Activated CD4-positive, alpha-beta T cell treated with anti-CD3 and anti-CD28 coated beads, Interleukin-2, Interleukin-4, amounts not matched to agents 100 ng/mL and 50 ng/mL, durations not matched to agents 16 hours and 8 hours (primary cell): ENCODE measurements at places on chromosomes 3 and 15.

DNA sequence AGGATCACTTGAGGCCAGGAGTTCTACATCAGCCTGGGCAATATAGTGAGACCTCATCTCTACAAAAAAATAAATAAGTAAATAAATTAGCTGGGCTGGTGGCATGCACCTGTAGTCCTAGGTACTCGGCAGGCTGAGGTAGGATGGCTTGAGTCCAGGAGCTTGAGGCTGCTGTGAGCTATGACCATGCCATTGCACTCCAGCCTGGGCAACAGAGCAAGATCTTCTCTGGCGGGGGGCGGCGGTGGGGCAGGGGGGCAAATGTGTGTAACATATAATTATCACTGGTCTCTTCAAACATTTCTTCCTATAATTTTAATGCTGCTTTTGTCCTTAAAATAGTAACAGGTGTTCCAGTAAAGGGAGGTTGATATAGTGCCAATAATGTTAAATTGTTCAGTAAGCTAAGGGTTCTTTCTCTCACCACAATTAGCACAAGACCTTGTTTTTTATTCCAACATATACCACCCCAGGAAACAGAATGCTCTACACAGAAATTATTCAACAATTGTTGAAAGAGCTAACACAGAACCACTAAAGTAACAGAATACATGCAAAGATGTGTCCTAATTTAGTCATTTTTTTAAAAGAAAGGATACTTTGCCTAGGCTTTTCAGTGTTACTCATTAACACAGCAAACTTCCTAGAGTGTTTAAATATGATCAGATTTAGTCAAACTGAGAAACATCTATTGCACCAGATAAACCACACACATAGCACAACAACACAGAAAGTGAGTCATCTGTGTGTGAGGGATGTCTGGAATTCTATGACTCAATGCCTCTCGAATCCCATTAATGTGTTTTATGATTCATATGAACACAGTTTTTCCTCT, 29.1 kb downstream of the ANKRD28 start:
- peak; percentile 85 for DNase-seq

DNA sequence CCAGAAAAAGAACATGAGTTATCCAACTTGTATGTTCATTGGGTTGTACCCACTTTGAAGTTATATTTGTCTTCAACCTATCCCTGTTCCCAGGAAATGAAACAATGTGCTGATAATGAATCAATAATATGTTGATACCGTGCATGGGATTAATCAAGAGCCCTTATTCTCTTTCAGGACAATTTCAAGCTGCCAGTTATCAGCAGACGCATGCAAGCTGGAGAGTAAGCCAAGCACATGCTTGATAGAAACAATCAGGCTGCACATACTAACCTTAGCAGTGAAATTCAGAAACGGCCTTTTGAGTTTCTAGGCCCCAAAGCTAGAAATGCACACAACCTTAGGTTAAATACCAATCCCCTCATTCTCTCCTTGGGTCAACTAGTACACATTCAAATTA, 480.4 kb upstream of the AGTR1 start:
- no peak for DNase-seq

DNA sequence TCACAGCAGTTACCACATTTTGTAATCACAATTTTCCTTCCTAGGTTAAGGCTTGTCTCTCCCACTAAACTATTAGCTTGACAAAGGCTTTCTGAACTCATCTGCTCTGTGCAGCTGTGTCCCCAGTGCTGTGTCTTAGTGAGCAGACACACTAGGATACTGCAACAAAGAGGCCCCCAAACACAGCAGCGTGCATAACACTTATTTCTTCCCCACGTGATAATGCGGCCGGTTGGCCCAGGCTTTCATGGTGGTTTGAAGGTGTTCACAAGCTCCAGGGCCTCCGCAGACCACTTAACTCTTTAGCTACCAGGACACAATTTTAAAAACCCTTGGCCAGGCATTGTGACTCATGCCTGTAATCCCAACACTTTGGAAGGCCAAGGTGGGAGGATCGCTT, 2.2 kb upstream of the HDAC11 start:
- no peak for DNase-seq

DNA sequence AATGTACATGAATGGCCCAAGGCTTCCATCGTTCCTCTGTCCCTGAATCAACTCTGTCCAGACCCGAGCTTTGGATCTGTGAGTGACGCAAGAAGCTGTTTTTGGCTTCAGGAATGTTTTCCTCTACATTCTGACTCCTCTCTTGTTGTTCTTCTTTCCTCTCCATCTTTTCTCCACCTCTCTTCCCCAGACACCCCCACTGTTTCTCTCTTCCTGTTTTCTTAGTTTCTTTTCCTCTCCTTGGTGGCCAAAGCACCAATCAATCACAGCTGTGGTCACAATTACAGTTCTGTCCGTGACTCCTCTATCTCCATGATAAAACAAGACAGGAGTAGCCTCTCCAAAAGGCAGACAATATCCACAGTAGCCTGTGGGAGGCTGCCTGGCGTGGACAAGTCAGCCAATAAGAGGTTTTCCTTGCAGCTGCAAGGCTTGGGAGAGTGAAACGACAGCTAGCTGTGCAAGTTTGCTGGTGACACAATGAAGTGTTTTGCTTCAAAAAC, 4.9 kb upstream of the TMEM212 start:
- no peak for DNase-seq

- peak; percentile 35 for DNase-seq
These were observed 77.2 kb downstream of the PPP2R3A start for GRCh38 chr3:136042608-136043221.

GRCh38 chr15:91694131-91694830, 159.2 kb upstream of the SLCO3A1 start:
- no peak for DNase-seq

DNA sequence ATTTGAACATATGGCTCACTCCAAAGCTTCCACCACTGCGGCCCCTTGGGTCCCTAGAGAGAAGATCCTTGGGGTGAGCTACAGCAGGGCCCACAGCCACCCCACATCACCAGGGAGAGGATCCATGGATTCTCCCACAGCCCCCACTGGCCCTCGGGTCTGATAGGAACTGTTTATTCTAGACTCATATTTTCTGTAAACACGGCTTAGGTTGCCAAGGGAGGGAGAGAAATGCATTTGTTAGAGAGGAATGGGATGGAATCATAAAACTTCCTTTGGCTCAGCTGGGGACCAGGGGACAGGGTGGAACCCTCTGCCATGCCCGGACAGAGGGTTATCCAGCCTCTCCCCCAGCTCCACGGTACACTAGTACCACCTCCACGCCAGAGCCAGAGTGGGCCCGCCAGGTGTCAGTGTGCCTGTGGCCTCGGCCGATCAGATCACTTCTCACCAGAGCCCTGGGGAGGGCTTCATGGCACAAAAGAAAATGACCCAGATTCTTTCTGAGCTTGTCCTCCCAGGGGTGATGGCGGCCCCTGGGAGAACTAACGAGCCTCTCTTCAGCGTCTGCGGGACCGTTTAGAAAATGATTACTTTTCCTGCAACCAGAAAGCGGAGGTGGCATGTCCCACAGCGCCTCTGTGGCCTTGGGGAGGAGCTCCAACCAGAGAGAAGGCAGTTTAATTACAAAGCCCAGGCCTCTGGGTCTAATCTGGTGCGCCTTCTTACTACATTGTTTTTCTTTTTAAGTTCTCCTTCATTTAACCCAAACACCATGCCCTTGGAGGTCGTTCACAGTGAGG, 33.7 kb downstream of the ADCY5 start:
- no peak for DNase-seq

DNA sequence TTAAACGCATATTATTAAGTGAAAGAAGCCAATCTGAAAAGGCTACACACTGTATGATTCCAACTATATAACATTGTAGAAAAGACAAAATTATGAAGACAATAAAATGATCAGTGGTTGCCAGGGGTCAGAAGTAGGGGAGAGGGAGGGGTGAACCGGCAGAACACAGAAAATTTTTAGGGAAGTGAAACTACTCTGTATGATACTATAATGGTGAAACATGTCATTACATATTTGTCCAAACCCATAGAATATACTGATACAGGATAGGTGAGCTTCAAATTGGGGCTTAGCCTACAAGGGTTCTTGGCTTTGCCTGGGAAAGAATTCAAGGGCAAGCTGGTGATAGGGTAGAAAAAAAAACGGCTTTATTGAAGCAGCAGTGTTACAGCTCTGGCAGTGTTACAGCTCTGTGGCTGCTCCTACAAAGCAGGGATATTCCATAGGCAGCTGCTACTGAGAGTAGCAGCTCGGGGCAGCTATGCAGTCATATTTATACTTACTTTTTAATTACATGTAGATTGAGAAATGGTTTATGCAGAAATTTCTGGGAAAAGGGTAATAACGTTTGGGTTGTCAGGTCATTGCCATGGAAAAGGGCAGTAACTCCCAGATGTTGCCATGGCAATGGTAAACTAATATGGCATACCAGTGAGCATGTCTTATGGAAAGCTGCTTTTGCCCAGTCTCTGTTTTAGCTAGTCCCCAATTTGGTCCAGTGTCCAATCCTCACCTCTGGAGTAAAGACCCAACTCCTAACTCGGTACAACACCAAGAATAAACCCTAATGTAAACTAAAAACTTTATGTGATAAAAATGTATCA, 125.1 kb upstream of the SLC25A36 start:
- DNase-seq: no peak

DNA sequence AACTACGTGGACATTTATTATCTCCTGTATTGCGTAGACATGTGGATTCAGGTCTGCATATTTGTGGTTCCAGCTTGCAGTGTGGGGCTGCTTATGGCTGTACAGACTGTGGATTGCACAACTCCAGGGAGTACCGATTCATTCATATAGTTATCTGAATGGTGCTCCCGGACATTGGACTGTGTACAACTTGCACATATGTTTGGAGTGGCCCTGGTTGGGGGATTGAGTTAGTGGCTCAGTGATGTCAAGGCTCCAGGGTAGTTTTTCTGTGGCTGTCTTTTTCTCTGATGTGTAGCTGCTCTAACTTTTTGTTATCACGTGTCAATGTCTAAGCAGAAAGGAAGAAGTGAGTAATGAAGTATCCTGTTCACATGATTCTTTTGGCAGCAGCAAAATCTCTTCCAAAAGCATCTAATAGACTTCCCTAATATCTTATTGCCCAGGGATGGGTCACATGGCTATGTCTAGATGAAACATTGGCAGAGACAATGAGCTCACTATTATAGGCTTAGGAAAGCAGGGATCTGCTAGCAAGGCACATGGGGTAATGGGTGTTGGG, 15.8 kb downstream of the ST3GAL6 start:
- DNase-seq: no peak

DNA sequence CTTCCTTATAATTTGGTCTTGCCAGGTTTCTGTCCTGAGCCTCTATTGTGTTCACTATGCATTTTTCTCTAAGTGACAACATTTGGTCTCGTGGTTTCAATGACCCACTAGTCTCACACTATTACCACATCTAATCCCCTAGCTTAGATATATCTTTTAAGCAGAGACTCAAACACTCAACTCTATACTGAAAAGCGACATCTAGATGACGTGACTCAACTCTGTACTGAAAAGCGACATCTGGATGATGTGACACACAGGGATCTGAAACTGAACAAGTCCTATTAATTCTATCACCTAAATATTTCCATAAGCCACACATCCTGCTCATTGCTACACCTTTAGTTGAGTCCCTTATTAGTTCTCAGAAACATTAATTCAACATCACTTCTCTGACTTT, 141.7 kb upstream of the MBNL1 start:
- peak; percentile 84 for DNase-seq

GRCh38 chr3:192186498-192186897, 540.8 kb downstream of the FGF12 start:
- DNase-seq: no peak

DNA sequence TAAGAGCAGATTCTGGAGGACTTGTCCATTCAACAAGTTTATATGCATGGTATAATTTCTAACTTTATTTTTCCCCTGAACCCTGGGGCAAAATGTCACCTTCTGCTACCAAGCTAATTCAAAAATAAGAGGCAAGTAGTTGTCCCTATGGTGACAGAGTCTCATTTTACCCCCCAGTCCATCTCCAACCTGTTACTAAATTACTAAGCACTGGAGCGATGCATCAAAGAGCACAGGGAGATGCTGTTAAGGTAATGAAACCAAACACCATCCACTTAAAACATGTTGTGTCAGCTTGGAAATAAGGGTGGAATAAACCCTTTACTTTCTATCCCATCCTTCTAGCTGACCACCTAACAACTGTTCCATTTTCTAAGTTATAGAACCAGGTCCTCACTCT, 417.4 kb upstream of the ATP11B start:
- DNase-seq: no peak

DNA sequence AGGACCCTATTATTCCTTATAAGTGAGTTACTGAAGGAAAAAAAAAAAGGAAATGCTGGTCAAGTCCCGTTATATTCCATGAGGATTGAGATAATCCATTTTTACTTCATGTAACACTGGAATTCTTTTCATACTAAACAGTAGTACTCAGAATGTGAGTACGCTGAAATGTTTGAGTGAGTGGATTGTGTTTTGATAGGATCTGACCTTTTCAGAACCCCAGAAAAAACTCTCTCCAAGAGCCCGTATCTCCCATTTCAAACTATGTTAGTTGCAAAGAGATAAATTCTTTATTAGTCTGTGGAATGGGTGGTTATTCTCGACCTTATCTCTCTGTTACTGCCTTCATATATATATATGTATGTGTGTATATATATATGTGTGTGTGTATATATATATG, 2.5 kb upstream of the LPP start:
- DNase-seq: no peak

DNA sequence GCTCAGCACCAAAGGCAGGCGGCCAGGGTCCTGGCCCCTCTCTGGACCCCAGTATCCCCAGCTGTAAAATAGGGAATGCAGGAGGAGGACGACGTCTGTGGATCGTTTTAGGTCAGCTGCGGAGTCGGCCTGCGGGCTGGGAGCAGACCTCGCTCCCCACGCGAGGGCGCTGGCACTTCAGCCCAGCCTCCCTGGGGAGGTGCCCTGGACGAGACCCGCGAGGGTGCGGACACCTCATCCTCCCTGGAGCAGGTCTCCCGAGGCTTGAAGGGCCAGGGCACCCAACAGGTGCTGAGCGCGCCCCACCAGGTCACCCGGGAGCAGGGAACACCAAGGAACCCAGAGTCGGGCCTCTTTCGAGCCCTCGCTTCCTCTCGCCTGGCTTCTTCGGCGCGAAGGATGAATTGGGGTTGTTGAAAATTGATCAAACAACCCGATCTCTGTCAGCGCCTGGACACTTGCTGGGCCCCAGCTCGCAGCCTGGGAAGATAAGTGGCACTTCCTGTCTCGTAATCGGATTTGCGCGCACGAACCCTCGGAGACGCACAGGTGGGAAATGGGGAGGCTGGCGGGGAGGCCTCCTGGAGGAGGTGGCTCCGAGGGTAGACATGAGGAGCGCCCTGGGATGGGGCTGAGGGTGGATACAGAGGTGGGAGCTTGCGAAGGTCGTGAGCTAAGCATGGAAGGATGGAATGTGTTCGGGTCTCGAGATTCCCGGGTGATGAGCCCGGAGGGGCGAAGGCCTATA, 588 bp upstream of the VIPR1 start:
- DNase-seq: peak; percentile 47
